ENCODE measurements at places on chromosomes 1 and 21. TPM values are rescaled to one million over a fixed set of nuclear protein-coding genes. Genes with fewer than 3 reads are reported as not detected.

The SMG7 gene
- 40.8 TPM for total RNA-seq

The CD247 gene
- total RNA-seq: 0.83 TPM

The CGN gene
- 2.5 TPM for total RNA-seq

The KCNJ9 gene
- not detected for total RNA-seq

The OR2T2 gene
- not detected for total RNA-seq

The LHX8 gene
- total RNA-seq: 0.83 TPM

The TSTD1 gene
- not detected for total RNA-seq

The DPH5 gene
- total RNA-seq: 29.8 TPM

The SEMA6C gene
- 1.5 TPM for total RNA-seq

The SLC22A15 gene
- total RNA-seq: 0.91 TPM

The CYP4B1 gene
- total RNA-seq: not detected

The COPA gene
- total RNA-seq: 88.0 TPM

The RCC2 gene
- 48.7 TPM for total RNA-seq

The KIRREL1 gene
- total RNA-seq: 18.1 TPM

The RCSD1 gene
- total RNA-seq: 0.02 TPM

The EDN2 gene
- total RNA-seq: 37.1 TPM

The PROK1 gene
- not detected for total RNA-seq

The IQGAP3 gene
- total RNA-seq: 17.9 TPM

The RNU1-2 gene
- not detected for total RNA-seq

The OR6N2 gene
- not detected for total RNA-seq

The TNFSF18 gene
- total RNA-seq: not detected

The NUDT4B gene
- 0.58 TPM for total RNA-seq

The FGGY gene
- 3.1 TPM for total RNA-seq
